Iris pigment epithelial cell (primary cell): ENCODE measurements at places on chromosomes 4 and X.

DNA sequence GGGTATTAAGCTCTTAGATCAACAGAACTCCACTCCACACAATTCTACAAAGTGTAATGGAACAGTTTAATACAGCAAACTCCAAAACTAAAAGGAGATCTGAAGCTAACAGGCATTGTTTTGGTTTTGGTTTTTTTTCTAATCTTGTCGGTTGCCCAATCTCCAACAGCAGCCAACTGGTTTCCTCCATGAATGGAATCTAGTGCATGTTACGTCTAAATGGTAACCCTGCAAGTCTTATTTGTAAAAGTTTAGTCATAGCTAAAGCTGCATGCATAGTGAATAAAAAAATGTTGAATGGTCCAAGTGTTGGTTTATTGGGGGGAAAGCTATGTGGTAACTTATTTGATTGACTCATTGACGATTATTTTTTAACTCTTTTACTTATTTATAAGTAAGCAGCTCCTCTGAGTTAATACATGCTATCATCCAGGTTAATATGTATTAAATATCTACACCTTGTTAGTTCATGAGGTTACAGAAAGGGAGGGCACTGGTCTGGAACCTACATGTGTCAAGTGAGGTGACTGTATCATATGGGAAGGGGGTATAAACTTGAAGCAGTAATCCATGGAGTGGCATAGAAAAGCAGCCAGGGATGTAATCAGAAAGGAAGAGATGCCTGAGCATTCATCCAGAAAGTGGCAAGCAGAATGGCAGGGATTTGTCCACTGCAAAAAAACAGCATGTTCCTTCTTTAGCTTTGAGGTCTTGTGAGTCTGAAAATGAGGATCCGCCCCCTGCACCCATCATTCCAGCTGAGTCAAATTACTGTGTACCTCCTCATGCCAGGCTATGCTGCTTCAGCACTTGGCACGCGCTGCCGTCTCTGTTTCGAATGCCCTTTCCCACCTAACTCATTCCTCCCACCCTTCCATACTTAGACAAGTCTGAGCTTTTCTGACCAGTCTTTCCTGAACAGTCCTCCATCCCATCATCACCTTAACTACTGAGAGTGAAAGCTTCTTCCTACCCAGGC is 81.7 kb downstream of the PDGFC start:
- DNase-seq: peak; percentile 94

GRCh38 chr4:2961421-2961810 is 1.8 kb downstream of the NOP14 start:
- no peak for DNase-seq

DNA sequence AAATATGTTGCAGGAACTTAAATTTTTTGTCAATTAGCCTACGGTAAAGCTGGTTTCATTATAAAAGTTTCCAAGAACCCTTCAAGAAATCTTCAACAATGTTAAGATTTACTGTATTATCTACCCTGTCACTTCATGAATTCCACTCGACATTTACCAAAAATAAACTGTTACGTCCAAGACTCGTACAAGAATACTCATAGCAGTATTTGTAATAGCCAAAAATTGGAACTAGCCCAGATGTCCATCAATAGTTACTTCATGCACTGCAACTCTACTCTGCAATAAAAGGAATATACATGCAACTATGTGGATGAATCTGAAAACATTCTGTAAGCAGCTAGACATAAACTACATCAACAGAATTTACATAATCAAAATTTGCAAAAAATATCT is 13.4 kb downstream of the RBMX start:
- DNase-seq: peak; percentile 33

DNA sequence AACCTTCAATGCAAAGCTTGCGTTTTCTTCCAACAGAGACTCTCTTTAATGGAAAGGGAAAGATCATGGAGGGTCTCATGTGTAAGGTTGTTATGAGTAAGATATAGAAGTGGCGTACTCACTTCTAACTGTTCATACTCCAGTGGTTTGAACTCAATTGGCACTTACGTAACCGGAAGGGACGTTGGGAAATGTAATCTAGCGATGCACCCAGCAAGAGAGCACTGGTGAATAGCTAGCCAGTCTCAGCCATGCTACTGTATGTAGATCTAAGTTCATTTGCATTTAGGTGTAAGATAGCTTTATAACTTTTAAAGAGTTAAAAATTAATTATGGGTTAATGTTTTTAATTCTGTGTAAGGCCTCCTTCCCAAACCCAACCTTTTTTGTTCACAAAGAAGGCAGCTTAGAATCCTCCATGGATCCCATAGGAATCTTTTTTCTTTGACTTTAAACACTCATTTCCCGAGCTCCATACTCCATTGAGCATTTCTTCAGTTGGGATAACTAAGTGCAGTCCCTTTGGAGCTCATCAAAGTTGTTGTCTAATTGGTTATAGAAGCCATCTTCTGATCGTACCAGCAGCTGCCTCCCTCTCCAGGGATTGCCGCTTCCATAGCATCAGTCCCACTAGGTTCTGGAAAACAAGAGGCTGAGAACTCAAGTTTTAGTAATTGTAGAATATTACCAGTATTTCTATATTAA is 191.1 kb downstream of the RAPGEF2 start:
- no peak for DNase-seq

DNA sequence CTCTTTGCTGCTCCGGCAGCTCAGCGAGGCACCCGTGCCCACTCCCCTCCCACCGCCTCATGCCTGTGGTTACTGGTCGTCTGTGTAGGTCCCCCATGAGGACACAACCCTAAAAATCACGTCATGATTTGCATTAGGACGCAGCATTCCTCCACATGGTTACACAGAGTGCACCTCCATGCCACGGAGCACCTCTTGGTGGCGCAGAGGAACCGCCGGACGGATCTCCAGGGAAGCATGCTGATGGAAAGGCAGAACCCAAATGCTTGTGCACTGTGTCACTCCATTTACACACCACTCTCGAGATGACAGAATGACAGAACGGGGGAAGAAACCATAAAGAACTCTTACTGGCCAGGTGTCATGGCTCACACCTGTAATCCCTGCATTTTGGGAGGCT is 22.4 kb downstream of the FAM53A start:
- DNase-seq: no peak

- DNase-seq: peak; percentile 81
These were observed 126.0 kb upstream of the ENPP6 start for GRCh38 chr4:184343502-184344177.

GRCh38 chrX:97060020-97060419 is 176.3 kb downstream of the RPA4 start:
- no peak for DNase-seq

GRCh38 chr4:140044337-140044902 is 109.6 kb downstream of the MAML3 start:
- DNase-seq: no peak

DNA sequence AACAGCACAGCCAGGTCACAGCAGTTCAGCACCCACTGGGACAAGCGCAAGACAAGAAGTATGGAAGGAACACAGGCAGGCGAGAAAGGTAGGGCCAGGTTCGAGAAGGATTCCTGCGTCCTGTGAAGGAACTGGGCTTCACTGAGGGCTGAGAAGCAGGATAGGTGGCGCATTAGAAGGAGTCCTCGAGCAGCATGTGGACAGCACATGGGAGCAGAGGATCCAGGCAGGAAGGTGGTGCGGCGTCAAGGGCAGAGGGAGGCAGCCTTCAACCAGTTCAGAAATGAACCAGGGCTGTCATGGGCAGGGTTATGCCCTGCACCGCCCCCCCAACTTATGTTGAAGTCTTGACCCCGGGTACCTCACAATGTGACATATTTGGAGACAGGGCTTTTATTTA is 30.8 kb upstream of the LAP3 start:
- DNase-seq: no peak

- DNase-seq: no peak
These were observed 201.1 kb downstream of the OPHN1 start for GRCh38 chrX:68232206-68232605.

- DNase-seq: peak; percentile 68
These were observed 40.8 kb downstream of the FAM241A start for GRCh38 chr4:112185740-112186670.

DNA sequence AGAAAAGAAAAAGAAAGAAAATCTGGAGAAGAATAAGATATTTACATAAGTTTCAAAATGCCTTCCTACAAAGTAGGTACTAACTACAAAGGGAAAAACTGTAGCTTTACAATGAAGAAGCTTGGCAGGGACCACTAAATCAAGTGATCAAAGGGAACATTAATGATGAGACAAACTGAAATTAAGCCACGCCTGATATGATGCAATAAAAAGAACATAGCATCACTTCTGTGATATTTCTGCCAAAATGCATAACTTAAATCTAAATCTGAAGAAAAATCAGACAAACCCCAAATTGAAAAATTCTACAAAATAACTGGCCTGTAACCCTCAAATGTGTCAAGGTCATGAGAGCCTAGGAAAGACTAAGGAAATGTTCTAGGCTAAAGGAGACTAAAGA is 8.9 kb upstream of the DCLK2 start:
- no peak for DNase-seq

DNA sequence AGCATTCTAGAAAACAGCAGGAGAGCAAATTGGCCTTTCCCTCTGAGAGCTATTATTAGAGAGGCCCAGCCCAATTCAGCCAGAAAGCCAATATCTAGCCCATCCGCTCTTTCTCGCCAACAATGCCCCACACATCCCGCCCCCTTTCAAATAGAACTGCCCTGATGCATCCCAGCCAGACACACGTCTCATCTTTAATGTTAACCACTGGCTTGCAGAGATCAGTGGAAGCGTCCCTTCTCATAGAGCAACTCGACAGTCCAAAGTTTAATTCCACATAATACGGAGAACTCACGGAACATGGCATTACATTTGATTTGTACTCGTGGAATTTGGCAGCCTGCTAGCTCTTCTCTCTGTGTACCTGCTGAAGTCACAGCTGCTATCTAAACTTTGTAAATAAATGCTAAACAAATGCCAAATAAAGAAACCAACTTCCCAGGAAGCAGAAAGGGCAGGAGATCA is 304.4 kb downstream of the DHX15 start:
- DNase-seq: no peak

DNA sequence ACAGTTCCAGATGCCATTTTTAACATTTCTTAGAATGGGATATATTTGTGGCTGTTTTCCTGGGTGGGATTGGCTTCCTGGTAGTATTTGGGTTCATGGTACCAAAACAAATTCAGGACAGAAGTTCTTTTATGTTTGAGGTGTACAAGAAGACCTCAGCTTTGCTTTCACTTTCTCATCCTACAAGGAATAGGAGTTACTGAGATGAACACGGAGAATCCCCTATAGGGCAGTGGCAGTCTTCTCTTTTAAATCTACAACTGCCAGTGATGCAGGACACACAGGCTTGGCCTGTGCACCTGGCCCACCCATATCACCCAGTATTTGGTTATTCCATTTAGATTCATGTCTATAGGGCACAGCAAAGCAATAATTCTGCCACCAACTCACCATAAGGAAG is 35.2 kb downstream of the SLC10A7 start:
- no peak for DNase-seq

DNA sequence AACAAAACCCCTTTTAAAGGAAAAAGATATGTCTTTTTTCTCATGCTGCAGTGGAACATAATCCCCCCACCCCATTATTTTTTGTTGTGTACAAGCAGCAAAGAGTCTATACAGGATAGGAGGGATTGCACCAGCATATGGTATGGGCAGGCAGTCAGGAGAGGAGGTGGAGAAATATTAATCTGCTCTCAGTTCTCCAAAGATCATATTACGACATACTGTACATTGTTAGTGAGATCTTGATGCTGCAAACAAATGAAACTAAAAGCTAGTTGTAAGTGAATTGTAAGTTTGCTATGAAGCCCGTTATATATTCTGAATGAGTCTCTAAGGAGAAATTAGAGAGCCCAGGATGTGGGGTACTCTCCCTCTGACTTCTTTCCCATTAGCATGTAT is 75.3 kb downstream of the RAPGEF2 start:
- DNase-seq: peak; percentile 65

DNA sequence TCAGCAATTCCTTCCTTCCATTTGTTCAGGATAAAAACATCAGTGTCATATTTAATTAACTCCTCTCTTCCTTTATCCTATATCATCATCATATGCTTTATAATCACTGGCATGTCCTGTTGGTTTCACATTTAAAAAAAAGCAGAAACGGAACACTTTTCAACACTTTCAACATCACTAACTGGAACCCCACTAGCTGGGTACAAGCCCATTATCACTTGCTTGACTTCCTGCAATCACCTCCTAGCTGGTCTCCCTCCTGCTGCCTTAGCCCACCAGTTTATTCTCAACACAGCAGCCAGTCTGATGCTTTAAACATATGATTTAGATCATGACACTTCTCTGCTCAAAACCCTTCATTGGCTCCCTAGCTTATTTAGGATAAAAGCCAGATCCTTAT is 116.4 kb upstream of the LSM6 start:
- no peak for DNase-seq

- DNase-seq: no peak
These were observed 7.3 kb upstream of the INTS6L start for GRCh38 chrX:135513130-135513515.

- DNase-seq: peak; percentile 82
These were observed 29.6 kb downstream of the PDK3 start for GRCh38 chrX:24494647-24495075.

GRCh38 chrX:154040307-154040756 is 20.6 kb upstream of the IRAK1 start:
- DNase-seq: peak; percentile 96

GRCh38 chrX:69616457-69617203 is 717 bp downstream of the EDA start:
- no peak for DNase-seq

DNA sequence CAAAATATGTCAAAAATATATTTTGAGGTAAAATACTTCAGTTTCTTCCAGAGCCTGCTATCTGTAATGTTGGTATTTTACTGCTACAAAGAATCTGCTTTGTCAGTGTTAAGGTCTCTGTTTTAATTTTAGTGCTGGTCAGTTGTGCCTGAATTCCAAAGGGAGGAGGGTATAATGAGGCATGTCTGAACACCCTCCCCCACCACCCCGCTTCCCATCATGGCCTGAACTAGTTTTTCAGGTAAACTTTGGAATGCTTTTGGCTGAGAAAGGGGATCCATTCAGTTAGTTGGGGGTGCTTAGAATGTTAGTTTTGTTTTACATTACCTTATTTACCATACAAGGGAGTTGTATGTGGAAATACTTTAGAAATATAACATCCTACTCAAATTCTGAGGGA is 158.5 kb downstream of the MID1IP1 start:
- DNase-seq: no peak

DNA sequence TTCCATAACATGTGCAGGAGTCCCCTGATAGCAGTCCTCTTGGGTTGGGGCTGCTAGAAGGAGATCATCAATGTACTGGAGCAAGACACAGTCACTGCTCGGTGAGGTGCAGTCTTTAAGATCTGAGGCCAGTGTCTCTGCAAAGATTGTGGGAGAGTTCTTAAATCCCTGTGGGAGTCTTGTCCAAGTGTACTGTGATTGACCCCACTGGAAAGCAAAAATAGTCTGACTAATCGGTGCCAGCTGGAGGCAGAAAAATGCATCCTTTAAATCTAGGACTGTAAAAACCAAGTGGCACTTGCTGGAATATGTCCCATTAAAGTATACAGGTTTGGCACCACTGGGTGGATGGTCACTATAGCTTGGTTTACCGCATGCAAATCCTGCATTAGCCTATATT is 31.1 kb downstream of the SULT1E1 start:
- peak; percentile 68 for DNase-seq

- DNase-seq: peak; percentile 77
These were observed 14.5 kb downstream of the LNX1 start for GRCh38 chr4:53576676-53577372.
